GM03348 (cell line): ENCODE measurements at places on chromosomes 2 and 18.

DNA sequence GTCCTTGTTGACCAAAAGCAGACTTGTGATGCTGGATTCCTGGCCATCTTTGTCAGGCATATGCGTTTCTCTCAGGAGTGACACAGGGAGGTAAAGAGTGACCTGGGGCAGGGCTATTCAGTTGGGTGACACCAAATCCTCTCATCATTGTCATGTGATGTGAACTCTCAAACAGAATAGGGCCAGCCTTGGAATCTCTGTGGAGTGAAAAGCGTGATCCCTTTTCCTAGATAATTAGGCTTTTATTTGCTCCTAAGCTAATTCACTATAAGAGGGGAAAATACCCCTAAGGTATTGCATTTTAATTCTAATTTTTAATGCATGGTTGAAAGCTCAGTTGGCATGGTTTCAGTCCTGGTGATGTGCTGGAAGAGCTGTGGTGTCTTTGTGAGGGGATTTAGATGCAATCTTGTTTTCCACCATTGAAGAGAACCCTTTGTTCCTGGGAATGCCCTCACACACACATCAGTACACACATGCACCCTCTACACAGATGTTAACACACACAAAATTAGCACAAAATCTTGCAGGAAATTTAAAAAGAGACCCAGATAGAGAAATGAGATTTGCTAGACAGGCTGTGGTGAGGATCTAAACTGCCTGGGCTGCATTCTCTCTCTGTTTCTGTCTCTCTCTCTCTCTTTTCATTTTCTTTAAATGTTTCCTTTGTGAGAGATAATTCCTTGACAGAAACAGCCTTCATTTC, 349.9 kb downstream of the TSN start:
- DNase-seq: no peak

GRCh38 chr18:59388817-59389216, 29.8 kb upstream of the LMAN1 start:
- no peak for DNase-seq

GRCh38 chr2:213214209-213214608, 62.8 kb upstream of the IKZF2 start:
- no peak for DNase-seq

- DNase-seq: no peak
Measured at GRCh38 chr2:166381-166780, 97.5 kb downstream of the SH3YL1 start.

DNA sequence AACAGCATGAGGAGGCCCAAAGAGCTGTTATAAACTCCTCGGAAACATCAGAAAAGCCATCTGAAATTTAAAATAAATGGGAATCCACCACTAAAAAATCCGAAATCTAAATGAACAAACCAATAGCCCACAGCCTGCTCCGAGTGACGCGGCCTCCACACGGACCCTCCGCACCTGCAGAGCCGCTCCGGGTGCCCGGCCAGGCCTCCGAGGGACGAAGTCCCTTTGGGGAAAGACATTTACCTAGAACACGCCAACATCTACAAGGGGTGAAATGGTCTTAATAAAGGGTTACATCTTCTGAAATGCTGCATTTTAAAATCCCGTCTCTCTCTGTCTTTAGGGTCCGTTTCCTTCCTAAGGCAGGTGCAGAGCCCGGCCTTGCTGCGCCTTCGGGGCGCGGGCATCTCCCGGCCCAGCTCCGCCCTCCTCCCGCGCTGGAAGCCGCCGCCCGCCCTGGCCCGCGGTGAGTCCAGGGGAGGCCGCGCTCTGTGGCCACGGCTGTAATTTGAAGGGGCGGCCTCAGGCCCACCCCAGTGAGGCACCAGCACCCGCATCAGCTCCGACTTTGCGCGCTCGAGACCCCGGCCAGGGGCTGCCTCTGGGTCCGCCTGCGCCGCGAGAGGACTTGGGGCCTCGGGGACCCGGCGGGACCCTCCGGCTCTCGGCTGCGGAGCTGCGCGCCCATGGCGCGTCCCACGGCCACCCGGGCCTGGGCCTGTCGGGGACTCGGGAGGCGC, 42.3 kb upstream of the CTDP1 start:
- no peak for DNase-seq

- DNase-seq: no peak
Measured at GRCh38 chr2:134233728-134234136, 20.1 kb upstream of the MGAT5 start.

DNA sequence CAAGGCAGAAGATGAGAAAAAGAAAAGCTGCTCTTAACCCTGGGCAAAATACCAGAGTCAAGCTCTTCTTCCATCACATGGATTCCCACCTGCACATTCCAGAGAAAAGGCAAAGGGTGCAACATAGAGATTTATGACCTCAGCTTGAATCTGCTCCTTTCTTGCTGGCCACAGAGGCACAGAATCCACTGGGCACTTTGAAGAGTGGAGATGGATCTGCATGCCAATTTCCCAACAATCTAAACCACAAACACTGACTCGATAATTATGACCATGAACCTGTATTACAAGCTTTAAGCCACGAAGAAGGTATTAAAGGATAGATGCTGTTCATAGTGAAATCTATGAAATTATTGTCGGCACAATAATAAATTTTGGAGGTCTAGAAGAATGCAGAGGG, 237.3 kb downstream of the PID1 start:
- DNase-seq: no peak

DNA sequence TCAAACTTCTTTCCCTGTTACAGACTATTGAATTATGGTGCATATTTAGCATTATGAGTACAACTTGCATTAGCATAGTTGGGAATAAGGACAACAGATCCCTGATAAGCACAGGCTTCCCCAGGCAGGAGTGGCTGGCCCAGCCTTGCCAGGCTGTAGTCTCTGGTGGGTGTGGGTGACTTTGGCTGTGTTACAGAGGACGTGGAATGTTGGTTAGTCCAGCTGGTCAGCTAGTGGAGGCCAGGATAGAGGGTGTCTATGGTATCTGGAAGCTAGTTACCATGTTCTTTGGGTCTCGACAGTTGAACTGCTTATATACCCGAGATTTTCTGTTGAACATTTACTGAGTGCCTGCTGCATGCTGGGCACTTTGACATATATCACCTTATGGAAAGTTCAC, 4.7 kb downstream of the SH3RF3 start:
- no peak for DNase-seq

DNA sequence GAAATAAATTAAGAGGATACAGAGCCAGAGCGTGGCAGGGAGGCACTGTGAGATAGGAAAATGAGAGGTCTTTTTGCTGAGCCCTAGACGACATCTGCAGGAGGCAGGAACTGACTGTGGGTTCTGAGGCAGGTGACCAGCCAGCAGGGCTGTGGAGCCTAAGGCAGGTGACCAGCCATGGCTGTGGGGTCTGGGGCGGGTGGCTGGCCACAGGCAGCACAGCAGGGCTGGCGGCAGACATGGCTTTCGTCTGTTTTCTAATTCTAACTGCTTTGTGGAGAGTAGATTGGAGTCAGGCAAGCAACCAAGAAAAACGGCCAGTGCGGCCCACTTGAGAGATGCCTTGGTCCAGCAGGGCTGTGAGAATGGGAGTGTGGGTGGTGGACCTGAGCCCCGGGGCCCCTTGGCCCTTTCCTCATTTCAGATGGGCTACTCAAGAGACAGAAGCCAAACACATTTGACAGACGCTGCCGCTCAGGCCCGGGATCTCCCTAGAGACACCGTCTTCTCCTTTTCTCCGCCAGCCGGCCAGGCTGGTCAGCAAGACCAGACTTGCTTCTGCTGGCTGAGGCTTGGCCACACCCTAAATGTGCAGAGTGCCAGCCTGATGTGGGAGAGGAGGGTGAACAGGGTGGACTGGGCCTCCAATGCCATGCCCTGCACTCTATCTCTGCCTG, 19.7 kb upstream of the GNAL start:
- no peak for DNase-seq

- peak; percentile 24 for DNase-seq
Measured at GRCh38 chr18:5518899-5519371, 24.9 kb downstream of the EPB41L3 start.

GRCh38 chr2:126913881-126914615, 15.4 kb downstream of the TEX51 start:
- no peak for DNase-seq

DNA sequence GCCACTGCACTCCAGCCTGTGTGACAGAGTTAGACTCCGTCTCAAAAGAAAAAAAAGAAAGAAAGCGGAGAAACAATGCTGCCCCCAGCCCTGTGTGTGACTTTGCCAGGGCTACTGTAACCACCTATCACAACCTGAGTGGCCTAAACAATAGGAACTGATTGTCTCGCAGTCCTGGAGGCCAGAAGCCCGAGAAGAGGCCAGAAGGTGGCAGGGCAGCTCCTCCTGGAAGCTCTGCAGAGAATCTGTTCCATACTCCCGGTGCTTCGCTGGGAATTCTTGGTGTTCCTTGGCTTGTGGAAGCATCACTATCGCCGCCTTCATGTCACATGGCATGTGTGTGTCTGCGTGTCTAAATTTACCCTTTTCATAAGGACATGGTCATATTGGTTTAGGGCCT, 14.4 kb upstream of the RAB17 start:
- peak; percentile 56 for DNase-seq

DNA sequence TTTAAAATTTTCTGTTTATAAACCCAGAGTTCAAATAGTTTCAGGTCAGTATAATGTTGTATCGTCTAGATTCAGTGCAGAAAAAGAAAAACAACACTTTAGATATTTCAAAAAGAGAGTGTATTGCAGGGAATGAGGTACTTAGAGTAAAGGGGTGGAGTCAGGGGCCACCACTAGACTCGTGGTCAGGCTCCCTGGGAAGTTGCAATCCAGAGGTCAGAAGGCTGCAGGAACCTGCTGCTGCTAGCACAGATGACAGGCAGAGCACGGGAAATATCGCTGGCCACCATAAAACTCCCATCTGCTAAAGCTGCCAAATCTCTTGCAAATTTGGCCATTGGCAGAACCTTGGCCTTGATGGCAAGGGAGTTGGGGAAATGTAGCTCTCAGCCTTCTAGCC, 64.6 kb downstream of the THNSL2 start:
- no peak for DNase-seq

DNA sequence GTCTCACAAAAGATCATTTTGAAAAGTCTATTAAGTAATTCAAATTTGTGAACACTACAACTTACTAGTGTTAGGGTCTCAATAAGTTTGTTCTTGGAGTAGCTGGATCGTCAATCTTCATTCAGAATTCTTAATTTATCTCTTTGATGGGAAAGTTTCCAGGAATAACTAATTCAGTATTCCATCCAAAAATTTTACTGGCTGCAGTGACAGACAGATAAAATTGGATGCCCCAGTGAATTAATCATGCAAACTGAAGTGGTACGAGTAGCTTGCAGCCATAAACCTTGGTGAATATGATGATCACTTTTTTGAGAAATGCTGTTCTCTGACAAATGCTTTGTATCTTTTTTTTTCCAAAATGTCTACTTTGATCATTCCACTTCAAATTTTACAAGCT, 112.8 kb downstream of the LYPD6 start:
- DNase-seq: no peak

- no peak for DNase-seq
Measured at GRCh38 chr2:210961249-210961648, 404.9 kb downstream of the CPS1 start.
